ENCODE measurements at places on chromosomes 13 and 19.

GRCh38 chr19:35081201-35081600 is 34.4 kb upstream of the FXYD3 start:
- no peak overlapping the region for H3K4me3 ChIP-seq
- H3K27me3 ChIP-seq, result peaks cover 16% of the 10 kb centered on the region
- no peaks in the 10 kb centered on the region for H3K36me3 ChIP-seq
- no peak for ATAC-seq
- H3K27ac ChIP-seq, result no peak overlapping the region

DNA sequence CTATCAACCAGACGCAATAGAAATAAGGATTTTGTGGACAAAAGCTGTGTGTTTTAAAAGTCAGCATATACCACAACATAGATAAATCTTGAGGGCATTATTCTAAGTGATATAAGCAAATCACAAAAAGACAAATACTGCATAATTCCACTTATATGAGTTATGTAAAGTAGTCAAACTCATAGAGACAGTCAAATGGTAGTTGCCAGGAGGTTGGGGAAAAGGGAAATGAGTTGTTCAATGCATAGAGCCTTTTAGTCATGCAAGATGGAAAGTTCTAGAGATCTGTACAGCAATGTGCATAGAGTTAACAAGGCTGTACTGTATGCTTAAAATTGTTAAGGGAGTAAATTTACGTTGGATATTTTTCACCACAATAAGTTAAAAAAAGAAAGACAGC is 244.7 kb downstream of the DCT start:
- no peaks in the 10 kb centered on the region for H3K27me3 ChIP-seq
- H3K4me3 ChIP-seq, result no peak overlapping the region
- H3K27ac ChIP-seq, result no peak overlapping the region
- H3K36me3 ChIP-seq, result no peaks in the 10 kb centered on the region

GRCh38 chr19:46609511-46610412 is 8.6 kb downstream of the CALM3 start:
- no peak overlapping the region for H3K27ac ChIP-seq
- H3K4me1 ChIP-seq, result peaks cover 43% of the 10 kb centered on the region
- peaks cover 57% of the 10 kb centered on the region for H3K36me3 ChIP-seq

- peaks cover 54% of the 10 kb centered on the region for H3K27me3 ChIP-seq
- no peak overlapping the region for H3K27ac ChIP-seq
- H3K4me1 ChIP-seq, result peaks cover 14% of the 10 kb centered on the region
- H3K36me3 ChIP-seq, result no peaks in the 10 kb centered on the region
- peak overlapping the region; percentile 64 for H3K4me3 ChIP-seq
- no peak for ATAC-seq
These were observed 1.6 kb downstream of the REEP6 start for GRCh38 chr19:1492474-1493006.

- no peak overlapping the region for H3K4me3 ChIP-seq
- no peak overlapping the region for H3K27ac ChIP-seq
- H3K36me3 ChIP-seq, result no peaks in the 10 kb centered on the region
- no peak for ATAC-seq
These were observed 4.7 kb downstream of the SIGLEC7 start for GRCh38 chr19:51146751-51147150.

- ATAC-seq, result peak; percentile 95
- peaks cover 63% of the 10 kb centered on the region for H3K4me1 ChIP-seq
- H3K27me3 ChIP-seq, result no peaks in the 10 kb centered on the region
- peak overlapping the region; percentile 4 for H3K4me3 ChIP-seq
These were observed 45.8 kb downstream of the RUBCNL start for GRCh38 chr13:46341112-46341711.

DNA sequence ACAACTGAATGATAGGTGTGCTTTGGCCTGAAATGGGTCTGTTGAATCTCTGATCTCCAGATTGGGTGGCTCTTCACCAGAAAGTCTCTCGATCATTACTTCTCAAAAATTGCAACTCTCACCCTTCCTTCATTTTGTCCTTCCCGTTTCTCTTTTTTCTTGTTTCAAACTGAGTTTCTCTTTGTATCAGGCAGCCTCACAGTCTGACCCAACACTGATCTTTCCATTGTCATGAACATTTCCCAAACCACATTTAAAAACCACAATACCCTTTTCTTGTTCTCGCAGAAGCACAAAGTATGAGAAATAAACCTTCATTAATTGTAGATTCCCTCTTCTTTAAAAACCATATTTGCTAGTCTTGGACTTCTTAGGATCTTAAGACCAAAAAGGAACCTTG is 33.6 kb upstream of the HMGB1 start:
- H3K36me3 ChIP-seq, result no peaks in the 10 kb centered on the region
- no peak overlapping the region for H3K27ac ChIP-seq
- ATAC-seq, result peak; percentile 53
- H3K4me1 ChIP-seq, result peaks cover 6% of the 10 kb centered on the region
- no peak overlapping the region for H3K4me3 ChIP-seq

DNA sequence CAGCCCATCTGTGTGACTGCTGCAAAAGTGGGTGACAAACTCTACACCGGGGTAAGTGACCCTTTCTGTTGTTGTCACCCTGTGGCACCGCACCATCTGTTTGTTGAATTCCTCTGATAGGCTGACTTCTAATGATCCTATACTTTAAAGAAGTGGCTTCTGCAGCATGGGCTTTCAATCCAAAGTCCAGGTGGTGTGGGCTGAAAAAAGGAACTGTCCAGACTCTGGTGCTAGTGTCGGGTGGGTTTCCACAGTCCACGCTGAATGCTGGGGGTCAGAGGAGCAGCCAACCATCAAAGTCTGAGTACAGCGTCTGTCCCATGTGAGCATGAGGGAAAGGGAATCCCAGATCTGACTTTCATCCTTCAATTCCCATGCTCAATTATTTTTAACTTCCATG is 31.6 kb upstream of the SPATA13 start:
- no peak overlapping the region for H3K4me3 ChIP-seq
- peaks cover 25% of the 10 kb centered on the region for H3K4me1 ChIP-seq
- no peak overlapping the region for H3K27ac ChIP-seq
- no peak for ATAC-seq
- H3K27me3 ChIP-seq, result peaks cover 28% of the 10 kb centered on the region

DNA sequence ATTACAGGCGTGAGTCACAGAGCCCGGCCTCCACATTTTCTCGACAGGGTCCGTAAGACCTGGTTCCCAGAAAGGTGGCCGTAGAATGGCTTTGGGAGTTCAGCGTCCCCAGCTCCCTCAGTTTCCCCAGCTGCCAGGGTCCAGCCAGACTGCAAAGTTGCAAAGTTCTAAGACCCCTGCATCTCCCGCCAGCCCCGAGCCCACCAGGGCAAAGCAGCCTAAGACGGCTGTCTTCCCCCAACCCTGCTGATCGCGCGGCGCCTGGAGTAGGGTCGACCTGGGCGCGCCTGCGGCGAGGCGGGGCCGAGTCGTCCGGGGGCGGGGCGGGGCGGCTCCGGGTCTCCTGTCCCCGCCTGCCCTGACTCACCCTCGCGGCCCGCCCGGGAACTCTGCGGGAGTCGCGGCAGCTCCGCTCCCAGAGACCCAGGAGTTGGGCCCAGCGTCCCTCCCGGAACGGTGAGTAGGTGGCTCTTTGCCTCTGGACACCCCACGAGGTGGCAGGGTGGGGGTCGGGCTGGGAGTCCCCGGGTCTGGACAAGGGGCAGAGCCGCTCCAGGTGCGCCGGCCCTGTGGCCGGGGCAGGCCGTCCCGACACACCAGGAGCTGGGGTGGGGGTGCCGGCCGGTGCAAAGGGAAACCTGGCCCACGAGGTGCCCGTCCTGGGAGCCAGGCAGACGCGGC is at the start of gene LRRC8E:
Gene LRRC8E, plus strand, starts transcription at position 366 of the 681 bp plus-strand sequence. CDS start 7,094 bp downstream, outside the sequence.
- ATAC-seq, result peak; percentile 50
- H3K36me3 ChIP-seq, result no peaks in the 10 kb centered on the region
- H3K4me3 ChIP-seq, result no peak within 1 kb of the TSS

DNA sequence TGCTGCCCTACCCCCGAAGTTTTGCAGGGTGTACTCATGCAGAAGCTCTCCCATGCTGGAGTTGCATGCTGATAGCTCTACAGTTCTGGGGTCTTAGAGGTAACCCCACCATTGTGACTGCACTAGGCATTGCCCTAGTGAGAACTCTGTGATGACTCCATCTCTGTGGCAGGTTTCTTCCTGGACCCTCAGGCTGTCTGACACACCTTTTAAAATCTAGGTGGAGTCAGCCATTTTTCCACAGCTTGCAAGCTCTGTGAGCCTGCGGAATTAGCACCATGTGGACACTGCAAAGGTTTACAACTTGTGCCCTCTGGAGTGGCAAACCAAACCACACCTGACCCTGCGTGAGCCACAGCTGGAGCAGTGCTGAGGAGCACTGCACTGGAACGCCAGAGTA is 636.2 kb upstream of the SPRY2 start:
- H3K27me3 ChIP-seq, result no peaks in the 10 kb centered on the region
- H3K27ac ChIP-seq, result no peak overlapping the region
- ATAC-seq, result no peak
- no peak overlapping the region for H3K4me3 ChIP-seq

DNA sequence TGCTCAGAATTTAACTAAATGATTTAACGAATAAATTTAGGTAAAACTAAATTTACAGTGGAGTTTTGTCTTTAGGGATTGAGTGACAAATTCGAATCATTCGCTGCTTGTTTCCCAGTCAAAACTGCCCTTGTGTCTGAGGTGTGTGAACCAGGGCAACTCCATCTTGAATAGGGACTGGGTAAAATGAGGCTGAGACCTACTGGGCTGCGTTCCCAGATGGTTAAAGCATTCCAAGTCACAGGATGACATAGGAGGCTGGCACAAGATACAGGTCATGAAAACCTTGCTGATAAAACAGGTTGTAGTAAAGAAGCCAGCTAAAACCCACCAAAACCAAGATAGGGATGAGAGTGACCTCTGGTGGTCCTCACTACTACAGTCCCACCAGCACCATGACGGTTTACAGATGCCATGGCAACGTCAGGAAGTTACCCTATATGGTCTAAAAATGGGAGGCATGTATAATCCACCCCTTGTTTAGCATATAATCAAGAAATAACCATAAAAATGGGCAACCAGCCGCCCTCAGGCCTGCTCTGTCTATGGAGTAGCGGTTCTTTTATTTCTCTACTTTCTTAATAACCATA is 10.2 kb upstream of the ANKRD10 start:
- H3K4me1 ChIP-seq, result peaks cover 51% of the 10 kb centered on the region
- peak overlapping the region; percentile 10 for H3K27ac ChIP-seq
- no peak overlapping the region for H3K4me3 ChIP-seq

GRCh38 chr13:73960474-73960873 is 173.7 kb downstream of the KLF12 start:
- H3K4me3 ChIP-seq, result no peak overlapping the region
- no peak overlapping the region for H3K27ac ChIP-seq
- no peak for ATAC-seq
- H3K36me3 ChIP-seq, result peaks cover 16% of the 10 kb centered on the region
- H3K4me1 ChIP-seq, result peaks cover 44% of the 10 kb centered on the region

GRCh38 chr13:73984949-73985691 is 149.1 kb downstream of the KLF12 start:
- H3K27me3 ChIP-seq, result no peaks in the 10 kb centered on the region
- H3K36me3 ChIP-seq, result peaks cover 22% of the 10 kb centered on the region
- no peak overlapping the region for H3K4me3 ChIP-seq
- ATAC-seq, result no peak
- H3K4me1 ChIP-seq, result peaks cover 31% of the 10 kb centered on the region

- H3K4me3 ChIP-seq, result peak overlapping the region; percentile 51
- peak; percentile 87 for ATAC-seq
- H3K36me3 ChIP-seq, result peaks cover 23% of the 10 kb centered on the region
- H3K27me3 ChIP-seq, result no peaks in the 10 kb centered on the region
- H3K4me1 ChIP-seq, result peaks cover 91% of the 10 kb centered on the region
These were observed 75.1 kb downstream of the GNG7 start for GRCh38 chr19:2627319-2627829.

DNA sequence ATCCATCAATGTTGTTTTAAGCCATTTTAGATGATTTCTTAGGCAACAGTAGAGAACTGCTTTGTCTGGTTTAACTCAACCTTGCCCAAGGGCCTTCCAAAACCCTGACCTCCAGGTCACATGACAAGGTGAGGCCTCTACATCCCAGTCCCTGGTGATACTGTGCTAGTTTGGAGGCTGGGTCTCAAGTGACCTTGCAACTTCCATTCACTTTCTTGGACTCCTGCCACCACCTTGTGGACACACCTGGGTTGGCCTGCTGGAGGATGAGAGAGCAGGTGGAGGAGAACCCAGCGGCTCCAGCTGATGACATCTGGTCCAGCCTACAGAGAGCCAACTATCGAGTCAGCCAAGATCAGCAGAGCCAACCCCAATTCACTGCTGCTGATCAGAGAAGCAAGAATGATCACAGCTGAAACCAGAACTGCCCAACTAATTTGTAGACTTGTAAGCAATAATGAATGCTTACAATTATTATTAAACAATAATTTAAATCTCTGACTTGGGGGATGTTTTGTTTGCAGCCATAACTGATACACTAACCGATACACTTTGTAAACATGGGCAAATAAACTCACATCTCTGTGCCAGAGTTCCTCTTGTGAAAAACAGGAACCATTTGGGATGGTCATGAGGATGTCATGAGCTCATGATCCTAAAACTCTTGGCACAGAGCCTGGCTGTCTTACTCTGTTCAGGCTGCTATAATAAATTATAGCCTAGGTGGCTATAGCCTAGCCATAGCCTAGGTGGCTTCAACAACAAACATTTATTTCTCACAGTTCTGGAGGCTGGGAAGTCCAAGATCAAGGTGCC is 11.5 kb downstream of the FAM187B start:
- H3K27ac ChIP-seq, result peak overlapping the region; percentile 75
- no peaks in the 10 kb centered on the region for H3K27me3 ChIP-seq
- no peak overlapping the region for H3K4me3 ChIP-seq
- H3K36me3 ChIP-seq, result peaks cover 5% of the 10 kb centered on the region

DNA sequence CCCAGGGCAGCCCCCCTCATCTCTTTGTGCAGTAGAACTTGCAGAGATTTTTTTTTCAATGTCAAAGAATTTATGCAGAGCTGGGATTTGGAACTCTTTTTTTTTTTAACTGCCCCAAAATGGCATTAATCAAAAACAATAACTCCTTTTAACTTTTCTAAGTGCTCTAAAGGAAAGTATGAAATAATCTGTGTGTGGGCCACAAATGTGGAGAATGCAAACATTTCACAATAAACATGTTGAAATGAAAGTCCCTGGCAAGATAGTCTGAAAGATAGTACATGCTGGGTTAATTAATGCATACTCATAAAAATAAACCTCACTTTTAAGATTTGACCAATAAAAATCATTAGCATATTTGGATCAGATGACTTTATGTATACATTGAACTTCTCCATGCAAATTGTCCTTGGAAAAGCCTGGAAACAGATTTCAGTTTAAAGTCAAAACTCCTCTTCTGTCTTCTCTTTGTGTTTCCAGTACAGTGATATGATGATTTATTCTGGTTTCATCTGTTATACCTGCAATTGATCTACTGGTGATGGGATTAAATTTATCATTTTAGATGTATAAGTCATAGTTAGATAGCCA is 30.5 kb upstream of the ZNF536 start:
- no peak overlapping the region for H3K27ac ChIP-seq
- ATAC-seq, result no peak
- H3K4me3 ChIP-seq, result no peak overlapping the region
- no peaks in the 10 kb centered on the region for H3K4me1 ChIP-seq
- no peaks in the 10 kb centered on the region for H3K36me3 ChIP-seq
- H3K27me3 ChIP-seq, result no peaks in the 10 kb centered on the region

DNA sequence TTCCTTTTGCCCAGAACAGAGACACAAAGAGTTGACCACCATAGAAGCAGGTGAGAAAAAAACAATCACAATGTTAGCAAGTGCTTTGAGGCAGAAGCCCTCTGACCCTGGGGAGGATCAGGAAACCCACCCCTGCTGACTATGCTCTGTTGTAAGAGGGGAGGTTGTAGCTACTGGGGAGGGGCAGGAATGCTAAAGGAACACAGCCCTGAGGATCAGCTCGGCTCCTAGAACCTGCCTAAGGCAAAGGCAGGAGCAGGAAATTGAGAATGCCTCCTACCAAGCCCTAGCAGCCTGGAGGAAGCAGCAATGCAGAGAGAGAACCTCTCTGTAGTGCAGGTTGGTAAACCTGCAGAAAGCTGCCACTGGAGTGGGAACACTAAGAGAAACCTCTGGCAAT is 624.0 kb upstream of the KLF12 start:
- H3K4me3 ChIP-seq, result no peak overlapping the region
- H3K27ac ChIP-seq, result no peak overlapping the region
- no peaks in the 10 kb centered on the region for H3K4me1 ChIP-seq
- no peaks in the 10 kb centered on the region for H3K36me3 ChIP-seq
- ATAC-seq, result peak; percentile 9
